ENCODE measurements at places on chromosomes 16 and 17.
A peak's percentile ranks its signal among the peaks of the same experiment; 100 is the strongest.

GRCh38 chr16:71923941-71924690 lies 28.8 kb downstream of the IST1 start:
- DNase-seq: no peak

- DNase-seq: no peak
Observed at GRCh38 chr17:45398800-45399199, 33.9 kb downstream of the ARHGAP27 start.

- no peak for DNase-seq
Observed at GRCh38 chr16:49673442-49673841, 182.5 kb downstream of the ZNF423 start.

- DNase-seq: no peak
Observed at GRCh38 chr17:45021607-45022287, 29.7 kb downstream of the DCAKD start.

DNA sequence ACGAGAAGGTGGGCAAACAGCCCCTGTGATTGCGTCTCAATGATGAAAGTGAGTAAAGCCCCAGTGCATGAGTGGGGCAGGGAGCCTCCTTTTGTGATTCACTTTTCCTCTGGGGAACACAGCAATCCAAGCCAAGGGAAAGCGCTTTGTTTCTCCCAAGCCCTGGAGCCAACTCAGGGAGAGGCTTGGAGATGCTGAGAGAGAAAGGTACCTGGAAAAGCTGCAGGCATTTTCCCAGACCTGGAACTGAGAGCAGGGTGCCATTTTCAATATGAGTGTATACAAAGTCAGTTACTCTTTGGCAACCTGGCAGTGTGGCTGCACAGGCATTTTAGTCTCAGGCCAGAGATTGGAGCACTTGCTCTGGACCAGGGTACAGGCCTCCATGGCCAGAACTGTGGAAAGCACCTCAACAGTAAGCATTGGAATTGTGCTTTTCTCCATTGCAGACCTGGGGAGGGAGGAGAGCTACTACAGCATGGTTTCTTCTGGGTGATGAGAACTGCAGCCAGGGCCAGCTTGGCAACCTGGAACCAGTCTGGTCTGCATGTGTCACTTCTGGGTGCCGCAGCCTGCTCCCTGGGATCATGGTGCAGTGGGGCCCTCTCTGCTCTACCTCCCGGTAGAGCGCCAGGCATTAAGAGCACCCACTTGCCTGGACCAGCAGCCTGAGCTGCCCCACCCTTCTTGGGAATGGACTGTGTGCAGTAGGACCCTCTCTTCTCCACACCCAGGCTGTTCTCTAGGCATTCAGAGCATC lies 89.0 kb upstream of the CDH5 start:
- DNase-seq: no peak

GRCh38 chr17:37233036-37233435 lies 142.7 kb upstream of the C17orf78 start:
- no peak for DNase-seq

DNA sequence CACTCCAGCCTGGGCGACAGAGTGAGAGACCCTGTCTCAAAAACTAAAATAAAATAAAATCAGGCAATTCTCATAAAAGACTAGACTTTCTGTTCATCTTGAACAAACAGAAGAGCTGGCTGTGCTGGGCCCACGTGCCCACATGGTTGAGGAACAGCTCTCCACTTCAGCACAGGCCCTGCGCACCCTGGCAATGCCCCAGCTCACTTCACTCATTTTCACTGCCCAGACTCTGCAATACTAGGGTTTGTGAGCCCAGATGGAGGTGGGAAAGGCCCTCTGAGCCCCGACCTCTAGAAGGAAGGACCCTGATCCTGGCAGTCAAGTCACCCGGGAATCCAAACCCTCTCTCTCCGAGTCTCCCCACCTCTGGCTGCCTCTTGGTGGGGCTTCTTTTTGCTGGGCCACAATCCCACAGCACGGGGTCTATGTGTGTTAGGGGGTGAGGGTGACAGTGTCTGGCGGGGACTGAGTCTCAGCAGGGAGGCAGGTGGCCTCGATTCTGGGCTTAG lies 14.8 kb downstream of the MYLK3 start:
- DNase-seq: no peak

GRCh38 chr16:11801481-11802021 lies 4.5 kb upstream of the ZC3H7A start:
- DNase-seq: no peak

- DNase-seq: peak; percentile 88
Observed at GRCh38 chr17:37488009-37488604, 1.6 kb upstream of the DUSP14 start.

DNA sequence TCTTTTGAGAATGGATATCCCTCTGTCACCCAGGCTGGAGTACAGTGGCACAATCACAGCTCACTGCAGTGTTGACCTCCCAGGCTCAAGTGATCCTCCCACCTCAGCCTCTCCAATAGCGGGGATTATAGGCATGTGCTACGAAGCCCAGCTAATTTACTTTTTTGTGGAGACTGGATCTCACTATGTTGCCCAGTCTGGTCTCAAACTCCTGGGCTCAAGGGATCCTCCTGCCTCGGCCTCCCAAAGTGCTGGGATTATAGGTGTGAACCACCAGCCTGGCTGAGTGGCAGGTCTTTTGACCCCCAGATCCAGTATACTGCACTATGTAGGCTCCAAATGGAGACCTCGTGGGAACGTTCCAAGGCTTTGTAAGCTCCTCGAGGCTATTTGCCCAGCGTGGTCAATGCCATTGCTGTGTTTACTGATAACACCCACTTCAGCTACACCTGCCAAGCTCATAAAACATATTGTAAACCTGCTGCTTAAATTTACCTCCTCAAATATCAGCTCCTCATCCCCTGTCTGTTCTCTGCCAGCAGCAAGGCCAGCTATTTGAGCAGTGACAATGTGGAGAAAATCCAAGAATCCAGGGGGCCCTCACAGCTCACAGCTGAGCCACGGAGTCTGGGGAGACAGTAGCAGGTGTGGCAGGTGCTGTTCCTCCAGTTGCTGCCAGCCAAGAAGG lies 16.2 kb upstream of the KIFC3 start:
- DNase-seq: no peak

DNA sequence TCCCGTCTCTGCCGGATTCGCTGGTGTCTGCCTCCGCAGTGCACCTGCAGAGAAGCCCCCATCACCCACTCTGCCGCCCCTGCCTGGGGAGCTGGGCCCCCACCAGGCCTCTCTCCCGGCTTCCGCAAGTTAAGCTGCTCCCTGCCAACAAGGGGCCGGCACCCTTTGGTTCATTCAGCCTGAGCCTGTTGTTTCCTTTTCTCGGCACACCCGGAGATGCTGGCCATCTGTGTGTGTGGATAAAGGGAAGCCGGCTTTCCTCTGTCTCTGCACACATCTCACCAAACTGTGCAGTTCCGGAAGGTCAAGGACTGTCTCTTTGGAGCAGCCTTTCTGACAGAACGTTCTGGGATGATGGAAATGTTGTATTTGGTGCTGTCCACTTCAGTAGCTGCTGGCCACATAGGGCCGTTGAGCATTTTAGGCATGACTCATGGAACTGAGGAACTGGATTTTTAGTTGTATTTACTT lies 6.8 kb downstream of the MAPK8IP3 start:
- DNase-seq: no peak

DNA sequence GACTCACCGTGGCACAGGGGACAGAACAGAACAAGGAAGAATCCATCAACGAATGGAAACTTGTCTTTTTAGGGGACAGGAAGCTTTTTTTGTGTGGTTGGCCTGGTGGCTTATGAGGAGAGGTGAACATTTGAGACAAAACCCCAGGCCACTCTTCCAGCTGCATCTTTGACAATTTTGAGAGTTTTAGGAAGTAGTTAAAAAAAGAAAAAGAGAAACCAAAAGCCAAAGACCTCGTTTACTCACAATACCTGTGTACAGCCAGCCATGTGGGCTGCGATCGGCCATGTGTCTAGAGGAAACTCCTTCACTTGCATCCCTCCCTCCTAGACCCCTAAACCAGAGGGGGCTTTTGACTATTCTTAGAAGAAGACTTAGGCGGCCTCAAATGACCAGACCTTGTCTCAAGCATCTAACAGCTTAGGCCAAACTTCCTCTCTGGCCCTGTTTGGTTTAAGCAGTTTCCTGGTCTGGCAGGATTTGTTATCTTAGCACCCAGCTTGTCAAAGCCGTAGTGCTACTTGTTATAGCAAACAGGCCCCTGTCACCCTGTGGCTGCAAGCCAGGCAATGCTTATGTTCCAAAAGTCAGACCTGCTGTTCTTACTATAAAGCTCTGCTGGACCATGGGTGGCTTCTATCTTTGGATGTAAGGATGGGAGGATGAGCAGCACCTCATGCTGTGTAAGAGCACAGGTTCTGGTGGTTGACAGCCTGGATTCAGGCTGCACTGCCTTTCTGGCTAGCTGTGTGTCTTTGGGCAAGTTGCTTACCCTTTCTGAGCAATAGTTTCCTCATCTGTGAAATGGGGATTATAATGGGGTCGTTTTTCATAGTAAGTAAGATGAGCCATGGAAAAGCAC lies 17.7 kb downstream of the KSR1 start:
- DNase-seq: no peak

DNA sequence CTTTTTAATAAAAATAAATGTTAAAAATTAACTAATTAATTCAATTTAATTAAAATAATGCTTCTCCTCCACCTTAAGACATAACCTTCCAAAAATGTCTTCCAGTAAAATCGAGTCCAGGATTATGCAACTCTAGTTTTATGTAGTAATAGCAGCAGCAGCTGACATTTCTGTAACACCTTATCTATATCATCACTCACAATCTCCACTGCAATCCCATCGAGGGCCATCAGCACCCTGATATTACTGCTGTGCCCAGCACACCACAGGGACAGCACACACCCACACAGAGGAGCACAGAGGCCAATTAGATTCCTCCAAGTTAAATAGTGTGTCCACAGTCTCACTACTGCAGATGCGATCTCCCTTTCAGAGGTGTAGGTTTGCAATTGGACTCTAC lies 2.9 kb downstream of the RPH3AL start:
- no peak for DNase-seq

- DNase-seq: no peak
Observed at GRCh38 chr17:29214215-29215146, 32.2 kb upstream of the CRYBA1 start.

GRCh38 chr17:59634632-59635541 lies 15.2 kb downstream of the CLTC start:
- no peak for DNase-seq

DNA sequence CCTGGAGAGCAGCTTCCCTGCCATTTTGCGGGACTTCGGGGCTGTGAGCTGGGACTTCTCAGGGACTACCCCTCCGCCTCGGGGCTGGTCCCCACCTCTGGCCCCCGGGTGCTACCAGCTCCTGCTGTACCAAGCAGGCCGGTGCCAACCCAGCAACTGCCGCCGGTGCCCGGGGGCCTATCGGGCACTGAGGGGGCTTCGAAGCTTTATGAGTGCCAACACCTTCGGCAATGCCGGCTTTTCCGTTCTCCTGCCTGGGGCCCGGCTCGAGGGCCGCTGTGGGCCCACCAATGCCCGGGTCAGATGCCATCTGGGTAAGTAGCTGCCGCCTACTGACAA lies 1.3 kb downstream of the ASPHD1 start:
- DNase-seq: no peak

GRCh38 chr17:56661906-56662305 lies 68.4 kb downstream of the NOG start:
- DNase-seq: no peak

GRCh38 chr16:22144520-22144919 lies 17.8 kb upstream of the SDR42E2 start:
- DNase-seq: no peak

DNA sequence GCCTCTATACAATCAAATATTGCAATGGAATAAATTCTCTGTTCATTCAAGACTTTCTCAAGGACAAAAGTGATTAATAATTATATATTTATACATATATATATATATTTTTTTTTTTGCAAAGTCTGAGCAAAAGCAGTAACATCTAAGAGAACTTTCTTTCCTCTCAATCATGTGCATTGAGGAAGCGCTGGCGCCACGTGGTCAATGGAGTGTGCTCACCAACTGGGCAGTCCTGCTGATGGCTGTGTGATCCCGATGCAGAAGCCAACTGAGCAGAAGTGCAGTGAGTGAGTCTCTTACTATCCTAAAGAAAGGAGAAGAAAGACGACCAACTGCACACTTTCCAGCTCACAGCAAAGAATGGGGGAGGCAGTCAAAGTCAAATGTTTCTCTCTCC lies 37.2 kb upstream of the ULK2 start:
- DNase-seq: no peak

DNA sequence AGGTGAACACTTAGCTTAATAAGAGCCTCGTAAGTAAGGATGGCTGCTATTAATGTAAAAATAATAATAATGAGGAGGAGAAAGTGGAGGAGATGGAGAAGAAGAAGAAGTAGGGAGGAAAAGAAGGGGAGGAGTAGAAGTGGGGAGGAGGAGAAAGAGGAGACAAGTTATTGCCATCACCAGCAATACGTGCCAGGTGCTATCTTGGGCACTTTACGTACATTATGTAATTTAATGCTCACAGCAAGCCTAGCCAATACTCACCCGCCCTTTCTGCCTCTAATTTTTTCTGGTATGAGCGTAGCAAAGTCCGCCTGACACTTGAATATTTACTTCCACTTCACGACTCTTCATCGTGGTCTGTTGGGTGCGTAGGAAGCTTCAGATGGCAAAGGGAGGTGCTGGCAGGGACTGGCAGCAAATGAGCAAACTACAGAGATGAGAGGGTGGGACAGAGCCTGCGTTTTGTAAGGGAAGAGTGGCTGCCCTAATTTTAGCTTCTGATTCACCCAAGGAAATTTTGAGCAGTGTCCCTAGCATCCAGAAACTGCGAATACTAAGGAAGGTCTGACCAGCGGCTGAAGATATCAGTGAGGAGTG lies 42.1 kb upstream of the CDH13 start:
- DNase-seq: no peak

GRCh38 chr16:73546341-73546845 lies 498.5 kb upstream of the ZFHX3 start:
- DNase-seq: no peak

DNA sequence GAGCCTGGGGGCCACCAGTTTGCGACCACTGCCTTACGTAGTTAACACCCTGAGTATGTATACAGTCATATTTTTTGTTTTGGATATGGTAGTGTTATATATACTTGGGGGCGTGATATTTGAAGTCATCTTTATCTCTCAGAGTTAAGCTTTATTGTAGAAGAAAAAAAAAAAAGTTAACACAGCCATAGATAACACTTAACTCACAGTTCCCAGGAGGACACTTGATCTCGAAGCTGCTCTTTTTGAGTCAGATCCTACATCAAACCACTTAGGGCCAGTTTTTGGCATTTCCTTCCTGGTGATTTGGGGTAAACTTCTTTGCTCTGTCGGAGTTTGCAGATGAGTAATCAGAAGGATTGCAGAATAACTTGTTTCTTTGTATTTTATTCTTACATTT lies 5.8 kb downstream of the ITPRIPL2 start:
- DNase-seq: no peak

Measured in kidney epithelial cell (primary cell).